ENCODE measurements at places on chromosomes 11 and 22.

DNA sequence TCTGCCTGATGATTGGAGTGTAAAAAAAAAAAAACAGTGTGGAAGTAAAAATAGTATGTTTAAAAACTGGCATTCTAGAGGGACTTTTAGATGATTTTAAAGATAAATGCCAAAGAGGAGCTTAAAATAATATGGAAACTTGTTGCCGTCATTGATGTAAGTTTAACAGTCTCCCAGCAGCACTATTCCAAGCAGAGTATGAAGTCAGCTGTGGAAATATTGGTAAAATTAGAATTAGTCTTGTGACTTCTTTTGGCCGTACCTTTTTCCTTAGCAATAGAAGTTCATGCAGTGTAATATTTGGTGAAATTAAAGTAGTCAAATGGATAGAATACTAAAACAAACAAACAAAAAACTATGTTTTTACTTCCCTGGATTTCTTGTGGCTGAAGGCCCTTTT is 134.9 kb downstream of the METTL15 start:
- no peak for DNase-seq

DNA sequence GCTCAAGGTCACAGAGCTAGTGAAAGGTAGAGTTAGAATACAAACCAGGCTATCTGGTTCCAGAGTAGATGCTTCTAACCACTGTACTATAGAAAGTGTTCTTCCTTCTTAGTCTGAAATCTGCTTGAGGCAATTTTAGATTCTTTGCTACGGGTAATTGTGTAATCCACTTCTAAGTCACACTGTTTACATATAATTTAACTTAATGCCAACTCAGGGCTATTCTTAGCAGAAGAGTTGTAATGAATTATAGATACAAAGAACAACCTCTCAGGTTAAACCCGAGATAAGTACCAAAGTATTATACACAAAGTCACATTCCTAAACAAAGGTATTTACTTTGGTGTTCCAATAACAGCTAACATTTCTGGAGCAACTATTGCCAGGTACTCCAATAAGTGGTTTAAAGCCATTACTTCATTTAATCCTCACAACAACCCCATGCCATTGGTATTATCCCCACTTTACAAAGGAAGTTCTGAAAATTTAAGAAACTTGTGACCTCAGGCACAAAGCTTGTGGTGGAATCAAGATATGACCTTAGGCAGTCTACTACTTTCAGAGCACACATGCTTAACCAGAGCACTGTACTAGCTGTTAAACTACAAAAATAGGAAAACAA is 31.1 kb upstream of the DDI1 start:
- DNase-seq = no peak

- DNase-seq = no peak
Measured at GRCh38 chr11:125476721-125477120, 19.3 kb downstream of the FEZ1 start.

GRCh38 chr11:67255353-67255752 is 10.9 kb upstream of the GRK2 start:
- no peak for DNase-seq

DNA sequence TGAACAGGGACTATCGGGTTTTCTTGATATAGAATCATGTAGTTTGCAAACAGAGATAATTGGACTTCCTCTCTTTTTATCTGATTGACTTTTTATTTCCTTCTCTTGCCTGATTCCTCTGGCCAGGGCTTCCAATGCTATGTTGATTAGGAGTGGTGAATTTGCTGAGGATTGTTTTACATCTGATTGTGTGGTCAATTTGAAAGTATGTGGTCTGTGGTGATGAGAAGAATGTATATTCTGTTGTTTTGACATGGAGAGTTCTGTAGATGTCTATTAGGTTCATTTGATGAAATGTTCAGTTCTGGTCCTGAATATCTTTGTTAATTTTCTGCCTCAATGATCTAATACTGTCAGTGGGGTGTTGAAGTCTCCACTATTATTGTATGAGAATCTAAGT is 713.2 kb upstream of the CCDC179 start:
- DNase-seq = peak; percentile 33

DNA sequence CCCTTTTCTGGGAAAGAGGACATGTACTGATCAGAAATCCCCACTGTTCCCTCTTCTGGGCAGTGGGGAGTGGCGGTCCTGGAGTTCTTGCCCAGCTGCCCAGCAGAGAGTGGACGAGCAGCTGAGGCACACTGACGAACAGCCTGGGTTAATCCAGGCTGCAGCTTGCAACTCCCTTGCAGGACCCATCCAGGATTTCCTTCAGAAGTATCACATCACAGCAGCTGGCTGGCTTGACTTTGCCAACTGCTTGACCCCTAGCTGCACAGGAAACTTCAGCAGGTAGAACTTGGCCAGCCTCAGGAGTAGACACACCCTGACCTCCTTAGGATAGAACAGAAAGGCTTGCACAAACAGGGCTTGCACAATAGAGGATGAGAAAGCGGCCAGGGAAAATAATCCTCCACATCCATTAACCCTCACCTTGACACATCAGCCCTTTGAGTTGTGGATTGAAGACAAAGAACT is 27.9 kb upstream of the FZD4 start:
- DNase-seq = no peak

GRCh38 chr11:35953081-35953760 is 9.4 kb downstream of the LDLRAD3 start:
- DNase-seq = no peak

DNA sequence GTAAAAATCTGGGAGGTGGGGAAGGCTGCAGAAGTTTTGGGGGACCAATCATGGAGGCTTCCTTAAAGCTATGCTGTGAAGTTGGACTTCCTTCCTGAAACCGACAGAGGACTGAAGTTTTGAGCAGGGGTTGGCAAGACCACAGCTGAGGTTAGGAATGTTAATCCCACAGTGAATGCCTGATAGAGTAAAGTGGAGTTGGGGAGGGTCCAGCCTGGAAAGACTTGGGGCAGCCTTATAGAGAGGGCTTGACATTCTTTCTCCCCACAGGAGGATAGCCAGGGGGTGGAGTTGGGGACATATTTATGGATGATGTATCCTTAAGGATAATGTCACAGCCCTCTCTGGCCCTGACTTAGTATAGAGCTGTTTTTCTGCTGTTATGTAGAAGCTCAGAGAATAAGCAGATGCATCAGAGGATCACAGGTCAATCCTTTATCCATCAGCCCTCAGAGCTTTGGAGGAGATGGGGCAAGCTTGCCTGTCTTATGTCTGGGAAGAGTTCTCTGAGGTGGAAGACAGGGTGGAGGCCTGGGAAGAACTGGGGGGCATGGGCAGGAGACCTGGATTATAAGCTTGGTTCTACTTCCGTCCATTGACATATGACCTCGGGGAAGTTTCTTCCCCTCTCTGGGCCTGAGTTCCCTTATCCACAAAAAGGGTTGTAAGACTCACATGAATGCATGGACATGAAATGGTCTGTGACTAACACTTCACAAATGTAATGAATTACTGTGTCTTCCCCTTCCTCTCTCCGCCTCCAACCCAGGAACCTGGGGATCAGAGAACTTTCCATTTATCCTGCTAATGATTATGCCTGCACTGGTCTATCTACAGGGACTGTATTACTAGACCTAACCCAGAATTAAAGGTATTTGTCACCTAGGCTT is 317.8 kb downstream of the MIAT start:
- DNase-seq = no peak

GRCh38 chr11:21921151-21921550 is 271.7 kb upstream of the ANO5 start:
- DNase-seq = no peak

GRCh38 chr22:40240686-40241085 is 63.0 kb downstream of the TNRC6B start:
- DNase-seq = no peak

GRCh38 chr11:12001186-12001585 is 7.2 kb downstream of the DKK3 start:
- no peak for DNase-seq

GRCh38 chr11:119030029-119030328 is 698 bp downstream of the SLC37A4 start:
- DNase-seq = no peak

DNA sequence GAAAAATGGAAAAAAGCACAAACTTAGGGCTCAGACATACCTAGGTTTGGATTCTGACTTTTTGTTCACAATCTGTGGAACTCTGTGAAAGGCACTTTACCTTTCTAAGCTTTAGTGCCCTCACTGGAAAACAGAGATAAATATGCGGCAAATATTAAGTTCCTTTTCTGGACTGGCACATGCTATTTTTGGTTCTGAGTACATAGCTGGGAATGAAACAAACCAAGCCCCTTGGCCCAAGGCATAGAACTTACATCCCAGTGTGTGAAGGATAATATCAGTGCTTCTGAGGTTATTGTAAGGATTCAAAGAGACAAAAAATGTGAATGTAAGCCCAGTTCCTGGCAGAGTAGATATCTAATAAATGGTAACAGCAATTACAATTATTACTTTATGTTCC is 227.5 kb downstream of the ADAMTS15 start:
- no peak for DNase-seq

GRCh38 chr11:85627332-85627997 is at the start of gene DLG2:
TSS of gene DLG2 (minus strand) at chr11:85627344.
- DNase-seq = peak; percentile 86

DNA sequence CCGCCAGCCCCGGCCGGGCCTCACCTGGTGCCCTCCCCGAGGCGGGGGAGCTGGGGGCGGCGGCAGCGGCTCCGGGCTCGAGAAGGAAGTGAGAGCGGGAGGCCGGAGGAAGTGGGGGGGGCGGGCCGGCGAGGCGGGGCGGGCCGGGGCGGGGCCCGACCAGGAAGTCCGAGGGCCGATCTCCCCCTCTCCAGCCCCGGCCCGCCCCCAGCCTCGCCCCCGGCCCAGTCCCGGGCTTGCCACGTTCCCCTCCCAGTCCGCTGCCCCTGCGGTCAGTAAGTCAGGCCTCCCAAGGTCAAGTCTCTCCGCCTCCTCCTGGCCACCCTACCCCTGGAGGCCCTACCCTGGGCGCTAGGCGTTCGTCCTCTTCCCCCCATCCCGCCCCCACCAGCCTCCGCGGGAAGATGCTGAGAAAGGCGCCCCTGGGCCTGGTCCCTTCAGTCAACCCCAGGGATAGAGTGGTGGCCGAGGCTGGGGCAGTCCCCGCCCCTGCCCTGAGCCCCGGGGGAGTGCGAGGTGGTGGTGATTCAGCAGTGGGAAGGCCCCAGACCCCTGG is at the start of gene RHOG:
TSS of gene RHOG (minus strand) at position 90 of the 556 bp plus-strand sequence. CDS start 12,821 bp downstream, outside the sequence.
- DNase-seq = peak; percentile 97

- DNase-seq = no peak
Measured at GRCh38 chr22:36743011-36743410, 32.9 kb downstream of the IFT27 start.

- no peak for DNase-seq
Measured at GRCh38 chr22:20992056-20992442, 9.9 kb downstream of the THAP7 start.

GRCh38 chr22:31730344-31730711 is 19.6 kb downstream of the PRR14L start:
- no peak for DNase-seq

DNA sequence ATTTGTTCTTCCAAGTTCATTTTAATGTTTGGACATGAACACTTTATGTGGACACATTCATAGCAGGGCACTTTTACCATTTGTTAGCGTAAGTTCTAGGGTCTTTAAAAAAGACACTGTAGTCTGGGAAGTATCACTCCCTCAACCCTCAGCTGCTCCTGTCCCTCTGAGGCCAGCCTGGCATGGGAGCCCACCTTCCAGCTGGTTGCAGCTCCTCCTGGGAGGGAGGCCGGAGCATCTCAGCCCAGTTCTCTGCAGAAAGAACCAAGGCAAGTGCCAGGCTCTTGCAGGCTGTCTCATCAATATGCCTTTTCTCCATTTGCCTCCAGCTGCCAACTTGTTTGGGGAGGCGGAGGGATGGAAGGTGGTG is 150.6 kb downstream of the OPCML start:
- DNase-seq = no peak

- no peak for DNase-seq
Measured at GRCh38 chr22:17435375-17435774, 66.1 kb downstream of the CECR2 start.

GRCh38 chr11:73245461-73245860 is 26.7 kb upstream of the P2RY6 start:
- no peak for DNase-seq

GRCh38 chr11:76277298-76278175 is 71.2 kb upstream of the WNT11 start:
- DNase-seq = no peak

Measured in OCI-M1 (cell line).